ENCODE measurements at places on chromosomes 12 and 14.

GRCh38 chr14:81868172-81868571 is 334.5 kb upstream of the SEL1L start:
- DNase-seq: no peak

- no peak for DNase-seq
Observed at GRCh38 chr12:56954958-56955355, 2.5 kb downstream of the RDH16 start.

DNA sequence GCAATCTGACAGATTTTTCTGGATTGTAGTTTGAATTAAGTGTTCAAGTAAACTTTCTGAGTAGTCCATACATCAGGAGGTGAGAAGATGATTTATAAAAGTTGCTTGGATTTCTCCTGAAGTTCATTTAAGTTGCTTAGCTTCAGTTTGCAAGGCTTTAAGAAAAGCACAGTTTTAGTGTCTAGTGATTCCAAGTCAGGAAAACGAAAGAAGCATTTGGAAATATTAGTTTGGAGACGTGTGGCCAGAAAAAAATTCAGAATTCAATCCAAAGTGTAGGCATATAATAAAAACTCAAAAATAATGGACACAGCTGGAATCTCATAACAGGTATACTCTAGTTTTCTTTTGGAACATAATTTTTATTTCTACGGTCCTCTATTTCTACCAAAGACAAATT is 25.5 kb upstream of the PRICKLE1 start:
- DNase-seq: no peak

GRCh38 chr12:99039367-99040120 is 394.5 kb downstream of the APAF1 start:
- DNase-seq: no peak

DNA sequence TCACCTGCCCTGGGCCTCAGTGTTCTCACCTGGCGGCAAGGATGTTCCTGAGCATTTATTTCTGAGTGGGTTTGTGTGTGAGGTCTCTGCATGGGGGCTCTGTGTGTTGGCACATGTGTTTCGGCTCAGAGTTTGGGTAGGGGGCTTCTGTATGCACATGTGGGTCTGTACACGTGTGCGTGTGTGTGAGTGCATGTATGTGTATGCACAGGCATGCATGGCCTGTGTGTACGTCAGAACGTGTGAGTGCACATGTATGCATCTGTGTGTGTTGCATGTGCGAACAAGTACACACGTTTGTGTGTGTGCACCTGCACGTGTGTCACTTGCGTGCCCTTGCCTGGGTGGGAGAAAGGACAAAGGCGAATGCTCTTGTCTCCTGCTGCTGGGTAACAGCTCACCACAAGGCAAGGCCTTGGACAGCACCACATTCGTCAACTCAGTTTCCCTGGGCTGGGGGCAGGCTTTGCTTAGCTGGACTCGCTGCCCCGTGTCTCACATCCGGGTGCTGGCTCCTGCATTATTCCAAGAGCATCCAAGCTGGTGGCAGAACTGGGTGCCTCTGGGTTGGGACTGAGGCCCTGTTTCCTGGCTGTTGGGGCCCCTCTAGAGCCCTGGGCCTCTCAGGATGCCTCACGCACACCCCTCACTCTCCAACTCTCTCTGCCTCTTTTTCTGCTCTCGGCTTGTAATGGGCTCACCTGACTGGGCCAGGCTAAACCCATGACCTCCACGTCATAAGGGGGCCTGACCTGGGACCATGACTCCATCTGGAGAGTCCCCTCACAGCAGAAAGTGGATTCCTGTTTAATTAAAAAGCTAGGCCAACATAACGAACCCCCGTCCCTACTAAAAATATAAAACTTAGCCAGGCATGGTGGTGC is 153.6 kb upstream of the C14orf180 start:
- no peak for DNase-seq

DNA sequence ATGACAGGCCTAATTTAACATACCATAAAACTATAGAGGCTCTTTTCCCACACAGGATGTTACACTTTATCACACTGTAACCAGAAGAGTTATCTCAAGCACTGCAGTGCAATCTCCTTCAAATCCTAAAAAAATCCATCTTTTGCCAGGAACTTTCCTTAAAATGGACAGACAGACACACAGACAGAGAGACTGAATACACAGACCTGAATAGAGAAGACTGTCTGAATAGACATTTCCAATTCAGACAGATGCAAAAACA is 6.5 kb downstream of the CORO1C start:
- DNase-seq: no peak

DNA sequence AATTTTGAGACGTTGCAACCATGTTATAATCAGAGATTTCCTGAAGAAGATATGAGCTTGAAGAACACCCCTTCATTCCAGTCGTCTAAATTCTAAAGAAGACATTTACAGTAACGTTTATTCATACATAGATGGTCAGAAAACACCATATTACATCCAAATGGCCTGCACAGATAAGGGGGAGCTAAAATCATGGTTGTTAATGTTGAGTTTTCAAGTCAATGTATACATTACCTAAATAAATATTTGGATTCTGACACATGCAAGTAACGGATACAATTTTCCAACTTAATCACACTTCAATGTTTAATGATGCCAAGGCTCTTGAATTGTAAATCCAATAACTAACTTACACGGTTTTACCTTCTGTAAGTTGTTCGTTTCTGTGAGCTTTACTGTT is 318.4 kb downstream of the SLC6A15 start:
- DNase-seq: no peak

- DNase-seq: no peak
Observed at GRCh38 chr12:96720363-96720705, 186.7 kb upstream of the NEDD1 start.

DNA sequence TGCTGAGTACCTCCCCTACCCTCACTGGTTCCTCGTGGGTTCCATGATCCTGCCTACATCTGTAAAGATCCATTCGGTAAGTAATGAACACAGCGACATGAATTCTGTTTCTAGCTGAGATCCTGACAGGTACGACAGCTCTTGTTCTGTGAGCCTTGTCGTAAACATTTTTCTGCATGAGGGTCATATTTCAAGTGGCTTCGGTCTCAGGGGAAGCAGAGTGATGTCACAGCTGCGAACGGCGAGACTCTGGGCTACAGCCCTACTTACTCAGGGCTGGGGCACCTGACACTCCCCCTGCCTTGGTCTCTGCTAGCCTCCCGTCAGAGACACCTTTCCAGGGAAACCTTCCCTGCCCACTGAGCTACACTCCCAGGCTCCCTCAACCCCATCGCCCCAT is 85.8 kb downstream of the RBM19 start:
- DNase-seq: no peak

DNA sequence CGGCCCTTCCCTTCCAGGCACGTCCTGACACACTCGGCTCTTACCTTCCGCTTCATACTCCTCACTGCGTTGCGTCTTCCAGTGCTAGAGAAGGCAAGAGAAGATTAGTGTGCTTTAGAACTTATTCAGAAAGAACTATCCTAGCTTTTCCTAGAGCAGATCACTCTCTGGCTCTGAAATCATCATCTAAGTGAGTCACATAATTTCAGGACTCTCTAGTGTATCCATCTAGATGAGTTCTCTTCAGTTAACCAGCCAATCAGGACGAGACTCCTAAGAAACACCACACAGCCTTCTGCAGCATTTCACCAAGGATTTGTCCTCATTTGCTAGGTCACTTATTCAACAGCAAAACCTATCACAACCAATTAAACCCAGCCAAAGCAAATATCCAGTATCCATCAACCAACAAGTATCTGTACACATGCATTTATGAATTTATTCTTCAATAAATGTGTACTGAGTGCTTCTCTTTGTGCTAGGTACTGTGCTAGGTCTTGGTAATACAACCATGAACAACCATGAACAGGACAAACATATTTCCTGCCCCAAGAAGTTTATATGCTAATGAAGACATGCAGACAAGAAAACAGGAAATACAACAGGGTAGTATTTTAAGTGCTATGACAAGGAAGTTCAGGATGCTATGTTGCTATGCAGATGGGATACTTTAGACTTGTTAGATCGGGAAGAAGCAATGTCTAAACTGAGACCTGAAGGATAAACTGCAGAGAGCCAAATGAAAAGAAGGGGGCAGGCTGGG is 52.1 kb downstream of the NIN start:
- DNase-seq: no peak

DNA sequence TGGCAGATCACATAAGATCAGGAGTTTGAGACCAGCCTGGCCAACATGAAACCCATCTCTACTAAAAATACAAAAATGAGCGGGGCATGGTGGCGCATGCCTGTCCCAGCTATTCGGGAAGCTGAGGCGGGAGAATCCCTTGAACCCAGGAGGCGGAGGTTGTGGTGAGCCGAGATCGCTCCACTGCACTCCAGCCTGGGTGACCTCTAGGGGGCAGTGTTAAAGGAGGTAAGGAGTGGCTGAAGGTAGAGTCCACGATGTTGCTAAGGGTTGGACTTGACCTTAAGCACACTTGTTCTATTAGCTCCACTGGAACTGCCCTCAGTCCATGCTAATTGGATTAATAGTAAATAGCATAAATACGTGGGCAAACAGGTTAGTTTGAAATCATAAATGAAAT is 62.4 kb upstream of the PSMC1 start:
- peak; percentile 28 for DNase-seq

GRCh38 chr14:32303865-32304264 is 25.2 kb upstream of the AKAP6 start:
- DNase-seq: no peak

DNA sequence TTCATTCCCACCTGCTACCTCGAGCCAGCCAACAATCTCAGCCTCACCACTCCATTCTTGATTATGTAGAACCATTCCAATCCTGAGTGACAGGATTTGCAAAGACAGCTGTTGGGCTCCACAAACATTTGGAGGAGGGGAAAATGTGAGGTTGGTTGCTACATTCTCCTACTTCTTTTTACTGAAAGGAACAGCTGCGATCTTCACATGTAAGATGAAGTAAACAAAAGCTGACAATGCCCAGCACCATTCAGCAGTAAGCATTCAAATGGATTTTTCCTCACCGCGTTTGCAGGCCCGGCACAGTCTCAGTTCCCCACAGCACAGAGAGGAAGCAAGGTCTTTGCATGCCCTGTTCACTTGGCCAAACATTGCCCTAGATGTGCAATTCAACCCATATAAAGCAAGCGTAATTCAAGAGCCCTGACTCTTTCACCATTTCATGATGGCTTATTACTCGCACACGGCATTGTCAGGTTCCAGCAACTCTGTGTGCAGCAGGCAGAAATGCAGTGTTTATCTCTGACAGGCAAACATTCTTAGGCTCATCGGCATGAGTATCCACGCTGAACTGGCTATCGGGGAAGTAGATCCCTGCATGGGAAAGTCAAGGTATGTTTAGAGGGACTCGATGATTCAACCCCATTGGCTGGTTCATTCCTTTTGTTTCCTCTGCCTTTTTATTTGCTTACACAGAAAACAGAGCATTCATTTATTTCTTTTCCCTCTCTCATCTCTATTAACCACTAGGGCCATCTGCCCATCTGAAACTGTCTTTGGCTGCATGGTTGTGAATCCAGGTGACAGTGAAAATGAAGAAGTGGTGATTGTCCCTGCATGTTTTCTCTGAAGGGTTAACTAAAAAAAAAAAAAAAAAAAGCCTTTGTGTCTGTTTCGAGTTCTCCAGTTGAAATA is 236.1 kb upstream of the PLEKHG7 start:
- DNase-seq: no peak

GRCh38 chr14:30855345-30856037 is 18.9 kb upstream of the COCH start:
- DNase-seq: no peak

DNA sequence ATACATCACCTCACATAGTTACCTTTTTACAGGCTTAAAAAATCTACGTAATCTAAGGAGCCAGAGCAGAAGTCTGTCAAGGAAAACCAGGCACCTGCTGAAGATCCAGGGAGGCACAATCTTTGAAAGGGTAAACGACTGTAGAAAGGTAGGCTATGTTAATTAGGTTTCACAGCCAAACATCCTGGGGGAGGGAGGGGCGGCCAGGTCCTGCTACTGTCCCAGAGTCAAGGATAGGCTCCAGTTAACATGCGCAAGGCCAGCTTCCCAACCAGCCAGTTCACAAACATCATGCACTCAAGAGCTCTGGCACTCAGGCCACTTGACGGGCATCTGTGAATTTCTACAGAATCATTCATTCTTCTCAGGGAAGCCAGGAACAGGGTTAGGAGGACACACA is 22.9 kb downstream of the NIN start:
- no peak for DNase-seq

DNA sequence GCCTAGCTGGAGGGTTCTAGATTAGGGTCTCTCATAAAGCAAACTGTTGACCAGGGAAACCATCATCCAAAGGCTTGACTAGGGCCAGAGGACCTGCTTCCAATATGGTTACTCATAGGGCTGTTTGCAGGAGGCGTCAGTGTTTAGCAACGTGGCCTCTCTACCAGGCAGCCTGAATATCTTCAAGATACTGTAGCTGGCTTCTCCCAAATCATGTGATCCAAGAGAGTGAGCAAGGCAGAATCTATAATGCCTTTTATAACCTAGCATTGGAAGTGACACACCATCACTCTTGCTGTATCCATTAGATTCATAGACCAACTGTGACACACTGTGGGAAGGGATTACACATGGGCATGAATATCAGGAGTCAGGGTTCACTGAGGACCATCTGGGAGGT is 17.3 kb downstream of the TPH2 start:
- no peak for DNase-seq

GRCh38 chr14:51540364-51540763 is 111.3 kb upstream of the FRMD6 start:
- no peak for DNase-seq

Data from hematopoietic multipotent progenitor cell treated with erythropoietin and hydrocortisone succinate and interleukin-3 and kit ligand, for 8 days (in vitro differentiated cells).